Endothelial cell of umbilical vein (primary cell): ENCODE measurements at places on chromosomes 7 and 10. TPM values are rescaled to one million over a fixed set of nuclear protein-coding genes. Genes with fewer than 3 reads are reported as not detected.

TMEM139 gene
- polyA plus RNA-seq, result 0.32 and 0.37 TPM in 2 replicates

MBL2 gene
- not detected in 2 replicates for polyA plus RNA-seq

EXOC6 gene
- 72.6 and 105 TPM in 2 replicates for polyA plus RNA-seq

GPR22 gene
- polyA plus RNA-seq, result not detected in 2 replicates

SEMA3C gene
- 0.01 TPM in 1 of 2 replicates, not detected in the other for polyA plus RNA-seq

PAOX gene
- 3.8 and 4.7 TPM in 2 replicates for polyA plus RNA-seq

GPR37 gene
- 0.59 and 0.92 TPM in 2 replicates for polyA plus RNA-seq

COBL gene
- not detected in 2 replicates for polyA plus RNA-seq

VAX1 gene
- polyA plus RNA-seq, result not detected in 2 replicates

VPS41 gene
- 11.6 and 14.3 TPM in 2 replicates for polyA plus RNA-seq

GPR146 gene
- polyA plus RNA-seq, result 44.8 and 76.6 TPM in 2 replicates

DNA sequence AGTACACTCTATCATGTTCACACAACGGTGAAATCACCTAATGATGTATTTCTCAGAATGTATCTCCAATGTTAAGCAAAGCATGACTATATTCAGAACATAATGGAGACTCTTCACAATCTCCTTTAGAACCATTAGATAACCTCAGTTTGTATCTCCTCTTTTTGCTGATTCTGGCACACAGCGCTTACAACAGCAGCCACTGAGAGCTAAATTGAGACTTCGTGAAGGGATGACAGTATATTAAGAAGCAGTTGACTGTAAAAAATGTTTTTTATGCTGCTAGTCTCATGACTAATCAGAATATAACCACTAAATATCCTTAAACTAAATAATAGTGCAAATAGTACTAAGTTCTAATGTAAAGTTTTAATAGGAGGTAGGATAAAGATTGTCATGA, 46.9 kb downstream of the KMT2E start:
- DNase-seq, result no peak

GRCh38 chr10:18240185-18240882, 100.1 kb downstream of the CACNB2 start:
- no peak for DNase-seq

- no peak for DNase-seq
Observed at GRCh38 chr10:123854003-123854402, 37.6 kb downstream of the CPXM2 start.

DNA sequence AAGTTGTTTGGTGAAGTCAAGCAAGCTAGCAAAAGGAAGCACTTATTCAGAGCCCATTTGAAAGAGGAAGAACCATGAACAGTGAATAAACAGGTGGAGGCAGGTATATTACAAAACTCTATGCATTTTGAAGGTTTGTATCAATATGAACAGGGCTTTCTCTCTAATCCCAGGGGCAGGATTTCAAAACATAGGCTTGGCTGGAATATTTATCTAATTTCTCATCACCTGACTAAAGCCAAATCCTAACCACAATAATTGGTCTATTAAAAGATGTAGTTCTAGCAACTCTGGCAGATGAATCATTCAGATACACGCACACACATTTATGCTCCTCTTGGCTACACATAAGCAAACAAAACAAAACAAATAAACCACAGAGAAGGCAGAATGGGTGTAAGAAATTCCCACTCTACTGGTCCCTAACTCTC, 554.4 kb downstream of the INHBA start:
- DNase-seq, result peak; percentile 35

DNA sequence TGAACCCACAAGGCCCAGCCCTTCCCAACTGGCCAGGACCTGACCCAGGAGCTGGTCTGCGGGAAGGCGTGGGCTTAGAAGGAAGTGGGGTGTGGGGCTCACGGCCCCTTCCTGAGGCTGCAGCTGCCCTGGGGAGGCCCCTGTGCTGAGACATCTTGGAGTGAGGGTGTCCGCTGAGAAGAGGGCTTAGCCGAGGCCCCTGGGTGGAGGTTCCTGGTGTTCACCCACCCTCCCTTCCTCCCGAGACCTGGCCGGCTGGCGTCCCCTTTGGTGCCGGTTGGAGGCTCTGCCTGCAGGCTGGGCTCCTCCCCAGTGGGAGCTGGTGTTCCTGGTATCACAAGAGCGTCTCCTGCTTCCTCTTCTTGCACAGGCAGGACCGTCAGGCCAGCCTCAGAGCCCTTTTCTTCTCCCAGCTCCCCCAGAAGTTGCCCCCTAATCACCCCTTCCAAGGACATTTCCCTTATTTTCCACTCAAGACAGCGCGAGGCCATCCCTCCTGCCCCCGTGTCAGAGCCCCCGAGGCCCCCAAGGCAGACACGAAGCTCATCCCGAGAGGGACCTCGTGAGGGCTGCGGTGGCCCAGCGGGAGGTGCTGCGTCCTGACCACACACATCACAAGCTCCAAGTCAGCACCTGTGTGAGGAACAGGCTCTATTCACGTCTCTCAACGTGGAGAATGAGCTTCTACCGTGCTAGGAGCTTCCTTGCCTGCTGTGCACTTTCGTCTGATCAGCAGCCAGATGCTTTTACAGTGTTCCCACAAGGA, 25.1 kb upstream of the FAM20C start:
- DNase-seq, result no peak

- DNase-seq, result no peak
Observed at GRCh38 chr7:90834771-90835170, 238.7 kb downstream of the CDK14 start.

- DNase-seq, result no peak
Observed at GRCh38 chr10:54826994-54827560, 26.0 kb upstream of the PCDH15 start.

DNA sequence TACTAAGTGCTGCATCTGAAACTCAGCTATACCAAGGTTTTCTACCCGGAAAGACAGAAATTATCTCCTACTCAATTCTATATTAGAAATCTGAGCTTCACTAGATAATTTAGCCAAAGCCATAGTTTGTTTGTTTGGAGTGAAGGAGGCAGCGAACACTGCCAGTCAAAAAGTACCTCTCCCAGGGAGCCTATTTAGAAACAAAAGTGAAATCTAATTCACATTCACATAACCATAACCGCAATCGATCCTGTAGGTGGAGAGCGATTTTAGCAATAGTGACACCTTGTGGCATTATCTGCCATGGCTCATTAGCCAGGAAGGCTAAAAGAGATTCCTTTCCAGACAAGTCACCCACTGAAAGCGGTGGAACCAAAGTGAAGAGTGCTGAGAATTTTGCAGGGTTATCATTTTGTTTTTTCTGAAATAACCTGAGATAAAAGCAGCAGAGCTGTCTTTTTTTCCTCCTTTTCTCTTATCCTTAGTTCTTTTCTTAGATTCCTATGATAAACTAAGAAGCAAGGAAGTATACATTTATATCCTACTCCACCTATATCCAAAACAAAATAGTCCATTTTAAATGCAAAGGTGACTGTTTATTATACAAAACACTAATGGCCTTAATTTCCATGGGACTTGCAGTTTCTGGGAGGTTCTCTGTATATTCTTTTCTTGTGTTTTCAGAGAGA, 83.7 kb upstream of the BET1 start:
- DNase-seq, result peak; percentile 83

- DNase-seq, result peak; percentile 99
Observed at GRCh38 chr10:72273410-72274212, at the start of gene DDIT4. TSS of gene DDIT4 (plus strand) at chr10:72273924. CDS start at chr10:72274217, 293 bp downstream.

GRCh38 chr10:96971324-96971723, 139.2 kb downstream of the LCOR start:
- no peak for DNase-seq

DNA sequence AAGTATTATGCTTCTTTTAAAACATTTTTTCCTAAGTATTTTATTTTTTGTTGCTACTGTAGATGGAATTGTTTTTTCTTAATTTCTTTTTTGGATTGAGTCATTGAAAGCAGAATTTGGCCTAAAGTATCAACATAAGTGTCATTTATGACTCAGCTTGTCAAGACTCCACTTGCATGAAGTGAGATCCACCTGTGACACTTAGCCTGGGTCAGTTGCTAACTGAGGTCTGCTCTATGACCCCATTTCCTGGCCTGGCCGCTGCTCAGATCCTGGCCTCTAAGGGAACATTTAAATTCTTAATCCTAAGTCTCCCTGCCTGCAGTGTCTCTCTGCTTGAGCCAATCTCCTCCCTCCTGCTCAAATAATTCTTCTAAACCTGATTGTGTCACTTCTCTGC, 35.5 kb downstream of the TMEM270 start:
- peak; percentile 15 for DNase-seq

DNA sequence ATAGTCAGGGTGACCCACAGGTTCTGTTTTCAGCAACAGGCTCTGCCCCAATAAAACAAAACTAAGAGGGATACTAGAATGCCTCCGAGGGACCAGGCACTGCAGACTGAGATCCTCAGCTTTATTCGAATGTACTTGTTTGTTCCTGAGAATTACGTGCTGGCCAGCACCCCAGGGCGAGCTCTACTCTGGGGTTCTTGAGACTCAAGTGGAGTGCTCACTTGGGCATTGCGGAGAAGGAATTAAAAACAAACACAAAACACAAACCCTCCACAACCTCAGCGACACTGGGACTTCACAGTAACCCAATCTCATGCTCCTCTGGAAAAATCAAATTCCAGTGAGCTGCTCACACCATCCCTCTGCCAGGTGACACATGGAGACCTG, 250.7 kb downstream of the TNS3 start:
- DNase-seq, result no peak

GRCh38 chr7:55026086-55026790, 7.4 kb downstream of the EGFR start:
- DNase-seq, result no peak

DNA sequence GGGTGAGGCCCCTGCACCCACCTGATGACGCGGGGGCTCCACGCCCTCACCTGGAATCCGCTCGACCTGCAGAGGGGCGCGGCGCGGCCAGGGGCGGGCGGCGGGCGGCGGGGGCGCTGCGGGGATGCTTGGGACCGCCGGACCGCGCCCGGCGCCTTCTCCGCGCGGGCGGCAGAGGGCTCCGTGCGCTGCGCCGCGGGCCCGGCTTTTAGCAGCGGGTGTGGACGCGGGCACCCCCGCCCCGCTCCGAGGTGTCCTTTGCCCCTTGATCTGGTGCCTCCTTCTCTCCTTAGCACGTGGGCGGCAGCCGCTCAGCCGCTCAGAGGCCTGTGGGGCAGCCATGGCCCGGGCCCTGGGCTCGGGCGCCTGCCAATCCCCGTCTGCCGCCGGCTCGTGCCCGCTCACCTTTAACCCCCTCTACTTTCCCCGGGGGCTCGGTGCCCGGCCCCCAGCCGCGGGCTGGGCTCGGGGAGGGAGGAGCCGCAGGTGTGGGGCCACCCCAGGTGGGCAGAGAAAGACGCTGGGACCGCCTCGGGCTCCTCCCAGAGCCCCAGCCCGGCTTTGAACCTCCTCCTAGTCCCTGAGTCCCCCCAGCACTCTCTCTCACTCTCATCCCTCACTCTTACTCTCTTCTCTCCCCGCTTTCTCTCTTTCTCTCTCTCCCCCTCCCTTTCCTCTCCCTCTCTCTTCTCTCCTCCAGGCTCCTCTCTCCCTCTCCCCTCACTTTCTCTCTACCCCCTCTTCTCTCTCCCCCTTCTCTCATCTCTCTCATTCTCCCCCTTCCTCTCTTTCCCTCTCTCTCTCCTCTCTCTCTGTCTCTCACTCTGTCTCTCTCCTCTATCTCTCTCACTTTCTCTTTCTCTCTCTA, 19.7 kb upstream of the VPS37D start:
- no peak for DNase-seq

DNA sequence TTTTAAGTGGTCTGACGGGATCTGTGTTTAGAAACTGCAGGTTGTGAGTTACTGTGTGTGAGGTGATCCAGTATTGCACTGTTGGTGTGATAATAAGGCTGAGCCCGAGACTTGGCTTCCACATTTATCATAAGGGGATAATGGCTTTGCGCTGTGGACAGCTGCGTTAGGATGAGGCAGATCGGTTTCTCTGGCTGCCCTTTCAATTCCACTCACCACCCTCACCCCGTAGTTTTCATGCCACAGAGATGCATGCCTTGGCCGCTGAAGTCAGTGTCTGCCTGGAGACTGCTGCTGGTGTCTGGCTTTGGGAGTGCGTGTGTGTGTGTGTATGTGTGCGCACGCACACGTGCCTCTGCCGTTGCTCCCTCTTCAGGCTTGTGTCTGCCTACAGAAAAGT, 273.0 kb downstream of the CCDC3 start:
- DNase-seq, result no peak

- DNase-seq, result no peak
Observed at GRCh38 chr10:113627836-113628235, 36.0 kb downstream of the NRAP start.

GRCh38 chr10:4515721-4516120, 310.3 kb upstream of the AKR1E2 start:
- DNase-seq, result no peak

- no peak for DNase-seq
Observed at GRCh38 chr7:24073651-24074420, 210.2 kb upstream of the NPY start.

DNA sequence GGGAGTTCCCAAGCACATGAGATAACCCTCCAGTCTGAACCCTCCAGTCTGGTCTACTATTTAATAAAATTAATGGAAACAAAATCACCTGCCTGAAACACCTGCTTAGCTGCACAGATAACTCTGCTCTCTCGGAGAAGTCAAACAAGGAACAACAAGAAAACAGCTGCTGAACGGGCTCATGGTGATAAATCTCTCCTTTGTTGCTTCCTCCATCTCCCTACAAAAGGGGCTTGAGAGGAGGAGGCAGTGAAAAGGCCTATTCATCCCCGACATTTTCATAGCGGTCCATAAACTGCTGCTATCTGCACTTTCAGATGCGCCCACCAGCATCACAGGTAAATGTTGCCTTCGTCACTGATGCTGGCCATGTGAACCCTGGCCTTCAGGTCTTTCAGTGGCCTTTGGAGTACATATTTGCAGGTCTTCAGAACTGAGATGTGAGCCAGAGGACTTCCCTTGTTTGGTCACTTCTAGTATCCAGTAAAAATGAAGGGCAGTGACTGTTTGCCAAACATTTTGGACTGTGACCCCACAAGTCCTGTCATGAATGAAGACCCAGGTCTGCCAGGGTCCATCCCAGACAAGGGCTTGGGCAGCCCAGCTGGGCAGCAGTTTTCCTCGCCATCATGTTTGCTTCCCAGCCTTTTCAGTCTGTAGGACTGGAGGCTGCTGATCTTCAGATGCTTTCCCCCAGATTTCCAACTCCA, 15.9 kb downstream of the FKBP6 start:
- no peak for DNase-seq

- no peak for DNase-seq
Observed at GRCh38 chr7:42739638-42740037, 172.2 kb downstream of the C7orf25 start.

GRCh38 chr10:128287921-128288320, 161.7 kb upstream of the MKI67 start:
- no peak for DNase-seq

DNA sequence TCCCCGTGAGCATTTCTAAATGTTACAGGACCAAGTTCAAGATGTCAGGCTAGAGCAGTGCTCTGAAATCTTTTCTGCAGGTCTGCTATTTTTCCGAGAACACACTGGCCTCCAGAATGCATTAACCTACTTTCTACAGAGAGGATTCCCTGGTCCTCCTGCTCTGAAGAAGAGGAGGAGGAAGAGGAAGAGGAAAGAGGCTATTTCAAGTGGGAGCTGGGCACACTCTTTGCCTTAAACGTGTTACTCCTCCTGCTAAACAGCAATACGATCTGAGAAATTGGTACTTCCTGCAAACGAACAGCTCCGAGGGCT, 157.4 kb downstream of the FRMD4A start:
- DNase-seq, result no peak
